HL-60 (cell line): ENCODE measurements at places on chromosomes 7 and 10.
A peak's percentile ranks its signal among the peaks of the same experiment; 100 is the strongest.

- DNase-seq: no peak
Observed at GRCh38 chr7:122132341-122132740, 11.7 kb downstream of the AASS start.

DNA sequence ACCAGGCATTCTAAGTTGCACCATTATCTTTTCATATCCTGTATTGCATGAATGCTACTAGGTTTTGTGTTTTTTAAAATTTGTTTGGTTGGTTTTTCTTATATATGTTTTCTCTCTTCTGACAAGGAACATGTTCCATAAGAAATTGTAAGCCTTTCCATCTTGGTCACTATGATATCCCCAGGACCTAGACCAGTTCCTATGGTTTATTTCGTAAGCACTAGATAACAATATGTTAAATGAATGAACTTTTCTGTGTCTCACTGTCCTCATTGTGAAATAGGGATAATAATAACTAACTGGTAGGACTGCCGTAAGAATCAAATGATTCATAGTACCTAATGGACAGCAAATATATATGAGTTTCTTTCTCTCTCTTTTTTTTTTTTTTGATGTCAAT lies 146.3 kb downstream of the SEMA3E start:
- DNase-seq: no peak

DNA sequence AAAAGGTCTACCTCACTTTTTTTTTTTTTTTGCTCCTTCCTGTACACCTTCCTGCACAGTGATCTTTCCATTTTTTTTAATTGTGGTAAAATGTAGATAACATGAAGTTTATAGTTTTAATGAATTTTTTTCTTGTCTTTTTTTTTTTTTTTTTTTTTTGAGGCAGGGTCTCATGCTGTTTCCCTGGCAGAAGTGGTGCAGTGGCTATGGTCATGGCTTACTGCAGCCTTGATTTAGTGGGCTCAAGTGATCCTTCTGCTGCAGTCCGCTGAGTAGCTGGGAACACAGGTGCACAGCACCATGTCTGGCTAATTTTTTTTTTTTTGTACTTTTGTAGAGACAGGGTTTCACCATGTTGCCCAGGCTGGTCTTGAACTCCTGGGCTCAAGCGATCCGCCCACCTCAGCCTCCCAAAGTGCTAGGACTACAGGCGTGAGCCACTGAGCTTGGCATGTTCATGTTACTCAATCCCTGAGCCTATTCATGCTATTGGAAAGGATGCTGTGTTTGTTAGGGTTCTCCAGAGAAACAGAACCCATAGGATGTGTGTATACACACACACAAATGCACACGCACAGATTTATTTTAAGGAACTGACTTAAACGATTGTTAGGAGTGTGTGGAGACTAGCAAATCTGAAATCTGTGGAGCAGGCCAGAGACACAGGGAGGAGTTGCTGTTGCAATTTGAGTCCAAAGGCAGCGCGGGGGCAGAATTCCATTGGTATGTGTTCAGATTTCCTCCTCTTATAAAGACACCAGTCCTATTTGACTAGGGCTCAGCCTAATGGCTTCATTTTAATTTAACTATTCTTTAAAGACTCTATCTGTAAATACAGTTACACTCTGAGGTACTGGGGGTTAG lies 29.1 kb downstream of the GALNT11 start:
- no peak for DNase-seq

GRCh38 chr10:5766189-5766588 lies 47.0 kb downstream of the GDI2 start:
- DNase-seq: no peak

DNA sequence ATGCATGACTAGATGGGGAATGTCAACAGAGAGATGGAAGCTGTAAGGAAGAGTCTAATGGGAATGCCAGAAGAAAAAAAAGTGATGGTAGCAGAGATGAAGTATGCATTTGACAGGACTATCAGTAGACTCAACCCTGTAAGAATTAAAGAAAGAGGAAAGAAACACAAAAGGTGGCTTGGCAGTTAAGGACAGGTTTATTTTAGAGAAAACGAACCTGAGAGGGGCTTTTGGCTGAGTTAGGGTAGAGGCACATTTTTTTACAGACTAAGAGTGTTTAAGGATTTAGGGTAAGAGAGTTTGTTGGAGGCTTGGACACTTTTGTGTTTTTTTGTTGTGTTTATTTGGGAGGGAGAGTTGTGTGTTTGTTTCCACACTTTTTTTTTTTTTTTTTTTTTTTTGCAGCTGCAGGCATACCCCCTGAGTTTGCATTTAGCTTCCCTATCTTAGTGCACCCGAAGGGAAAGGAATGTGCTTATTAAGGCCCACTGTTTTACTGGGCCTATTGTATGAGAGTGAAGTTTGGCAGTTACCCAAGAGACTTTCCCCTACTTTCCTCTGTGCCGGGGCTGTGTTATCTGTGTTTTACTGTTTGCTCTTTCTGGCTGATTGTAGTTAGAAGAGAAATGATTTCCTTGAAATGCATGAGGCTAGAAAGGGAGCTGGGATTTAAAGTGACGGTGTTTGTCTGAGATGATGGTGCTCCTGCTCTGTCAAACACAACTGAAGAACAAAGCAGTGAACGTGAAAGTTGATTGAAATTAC lies 32.0 kb downstream of the NPVF start:
- DNase-seq: no peak

GRCh38 chr7:5429857-5430611 lies 6.4 kb upstream of the TNRC18 start:
- no peak for DNase-seq

DNA sequence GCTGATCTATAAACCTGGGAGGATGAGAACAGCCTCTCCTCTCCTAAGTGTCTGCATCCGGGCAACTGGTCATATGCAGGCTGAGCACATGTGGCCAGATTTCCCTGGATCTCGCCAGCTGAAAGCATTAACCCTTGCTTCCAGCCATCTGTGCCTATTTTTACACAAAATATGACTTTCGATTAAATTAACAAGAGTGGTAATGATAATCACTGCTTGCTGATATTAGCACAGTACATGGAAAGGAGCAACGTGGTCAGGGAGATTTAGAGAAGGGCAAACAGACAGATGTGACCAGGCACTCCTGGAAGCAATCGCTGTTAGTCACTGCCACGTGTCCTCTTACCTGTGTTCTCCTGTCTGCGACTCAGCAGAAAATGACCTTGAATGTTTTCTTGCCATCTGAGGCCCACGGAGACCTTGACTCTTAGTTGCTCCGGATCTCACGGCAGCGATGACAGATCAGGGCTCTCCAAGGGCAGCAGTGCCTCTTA lies 59.5 kb upstream of the NPTX2 start:
- DNase-seq: no peak

- no peak for DNase-seq
Observed at GRCh38 chr7:71015252-71015900, 116.6 kb upstream of the GALNT17 start.

GRCh38 chr7:87628780-87629569 lies 777 bp downstream of the RUNDC3B start:
- DNase-seq: no peak

DNA sequence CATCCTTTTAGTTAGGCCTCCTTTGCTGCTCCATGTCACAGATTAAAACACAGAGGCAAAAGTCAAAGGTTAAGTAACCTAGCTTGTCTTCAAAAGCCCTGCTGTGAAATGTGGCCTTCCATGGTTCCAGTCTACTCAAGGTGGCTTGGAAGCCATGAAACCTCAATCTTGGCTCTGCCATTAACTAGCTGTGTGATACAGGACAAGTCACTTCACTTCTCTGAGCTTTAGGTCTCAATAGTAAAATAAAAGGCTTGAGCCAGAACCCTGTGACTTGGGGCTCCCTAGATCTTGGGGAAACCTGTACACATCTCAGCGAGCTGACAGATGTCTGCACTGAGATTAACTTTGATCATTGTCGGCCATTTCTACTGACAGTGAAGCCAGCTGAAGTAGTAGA lies 48.0 kb upstream of the KMT2E start:
- DNase-seq: no peak

DNA sequence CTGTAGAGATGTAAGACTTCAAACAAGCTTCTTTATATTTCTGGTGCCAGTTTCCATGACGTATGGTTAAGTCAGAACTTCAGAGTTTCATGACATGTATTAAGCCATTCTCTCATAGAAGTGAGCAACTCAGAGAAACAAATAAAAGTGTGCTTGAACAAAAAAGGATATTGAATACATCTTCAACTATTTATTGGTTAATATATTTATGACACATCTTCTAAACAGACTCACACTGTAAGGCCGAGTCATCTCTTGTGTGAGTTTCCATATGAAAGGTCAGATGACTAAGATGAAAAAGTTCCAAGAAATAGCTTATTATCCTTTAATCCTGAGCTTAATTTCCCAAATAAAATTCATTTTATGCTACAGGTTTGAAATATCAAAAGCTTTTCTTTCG lies 105.5 kb upstream of the CSTF2T start:
- no peak for DNase-seq

- no peak for DNase-seq
Observed at GRCh38 chr7:80766724-80767123, 128.3 kb downstream of the CD36 start.

- DNase-seq: no peak
Observed at GRCh38 chr7:131076032-131076431, 251.6 kb upstream of the MKLN1 start.

- DNase-seq: no peak
Observed at GRCh38 chr10:33573606-33574005, 239.1 kb upstream of the NRP1 start.

- no peak for DNase-seq
Observed at GRCh38 chr10:114664127-114664526, 6.1 kb upstream of the ABLIM1 start.

DNA sequence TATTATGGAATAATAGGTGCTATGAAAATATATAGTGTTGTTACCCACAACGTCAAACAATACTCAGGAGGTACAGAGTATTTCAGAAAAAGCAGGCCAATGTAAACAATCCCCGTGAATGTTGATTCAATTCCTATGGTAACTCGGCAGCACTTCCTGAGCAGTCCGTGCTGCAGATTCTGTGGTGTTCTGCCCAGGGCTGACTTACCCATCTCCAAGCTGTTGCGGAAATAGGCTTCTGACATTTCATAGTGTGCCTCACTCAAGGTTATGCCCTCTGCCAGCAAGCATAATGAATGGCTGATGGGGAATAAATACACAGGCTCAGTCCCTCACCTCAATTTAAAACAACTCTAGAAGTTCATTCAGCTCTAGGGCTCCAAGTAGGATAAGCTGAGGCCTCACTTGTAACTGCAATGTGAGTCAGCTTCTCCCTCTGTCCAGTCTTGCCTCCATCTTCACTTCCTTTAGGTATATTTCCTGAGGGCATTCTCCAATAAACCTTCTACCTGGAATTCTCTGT lies 177.6 kb downstream of the GNAI1 start:
- no peak for DNase-seq

DNA sequence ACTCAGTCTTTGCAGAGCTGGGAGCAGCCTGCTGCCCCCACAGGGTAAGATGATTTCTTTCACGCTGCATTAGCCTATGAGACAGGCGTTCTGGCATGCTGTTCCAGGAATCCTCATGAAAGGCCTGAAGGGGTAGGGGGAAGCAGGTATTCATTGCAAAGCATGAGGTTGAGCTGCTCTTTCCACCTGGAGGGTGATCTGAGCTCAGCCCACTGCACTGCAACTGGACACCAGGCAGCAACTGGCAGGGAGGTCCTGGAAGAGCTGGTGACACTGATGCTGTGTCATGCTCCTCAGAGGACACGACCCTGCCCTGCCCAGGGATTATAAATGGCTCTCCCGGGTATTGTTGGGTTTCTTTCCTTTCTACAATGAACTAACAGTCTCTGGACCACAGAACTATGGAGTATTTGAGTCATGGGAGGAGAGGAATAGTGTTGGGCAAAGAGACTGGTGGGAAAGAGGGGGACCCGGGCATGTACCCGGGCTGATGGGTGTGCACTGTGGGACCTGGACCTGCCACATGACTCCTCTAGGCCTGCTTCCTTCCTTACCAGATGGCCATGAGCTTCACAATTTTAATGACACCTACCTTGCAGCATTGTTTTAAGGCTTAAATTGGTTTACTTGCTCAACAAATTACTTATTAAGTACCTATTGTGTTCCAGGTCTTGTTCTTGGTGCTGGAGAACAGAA lies 24.3 kb downstream of the SLC25A28 start:
- no peak for DNase-seq

GRCh38 chr10:114615600-114616007 lies 42.5 kb downstream of the ABLIM1 start:
- DNase-seq: no peak

DNA sequence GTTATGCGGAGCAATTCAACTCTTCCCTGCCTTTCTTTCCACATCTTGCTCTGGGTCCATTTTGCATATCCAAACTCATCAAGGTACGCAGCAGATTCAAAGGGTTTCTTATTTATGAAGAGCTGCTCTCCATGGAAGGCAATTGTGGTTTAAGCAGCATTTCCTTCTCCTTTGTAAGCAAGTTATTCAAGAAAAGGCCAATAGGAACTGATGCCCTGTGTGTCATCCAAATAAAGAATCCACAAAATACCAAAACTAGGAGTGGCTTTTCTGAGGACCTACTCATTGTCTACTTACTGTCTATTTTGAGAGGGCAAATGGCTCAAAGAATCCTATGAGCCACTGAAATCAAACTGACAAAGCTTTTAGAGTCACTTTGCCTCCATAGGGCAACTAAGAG lies 253.1 kb downstream of the PTEN start:
- peak; percentile 20 for DNase-seq

GRCh38 chr7:3197567-3198213 lies 103.4 kb upstream of the SDK1 start:
- DNase-seq: no peak

GRCh38 chr7:47480576-47481538 lies 101.1 kb downstream of the TNS3 start:
- DNase-seq: no peak

DNA sequence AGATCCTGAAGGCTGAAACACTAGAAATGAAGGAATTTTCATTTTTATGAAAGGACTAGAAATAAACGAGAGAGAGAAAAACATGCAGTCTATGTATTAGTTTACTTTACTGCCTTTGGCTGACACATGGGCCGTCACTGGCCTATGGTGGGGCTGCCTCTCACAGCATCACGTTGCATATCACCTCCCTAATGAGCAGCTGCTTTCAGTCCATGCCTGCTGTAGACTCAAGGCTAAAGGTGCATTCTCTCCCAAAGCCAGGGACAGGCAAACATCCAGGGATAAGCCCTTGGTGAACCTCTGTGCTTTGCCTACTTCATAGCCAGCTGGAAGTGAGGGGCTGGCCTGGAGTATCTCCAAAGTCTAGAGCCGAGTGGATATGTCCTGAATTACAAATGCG lies 359.4 kb downstream of the GPAM start:
- no peak for DNase-seq

GRCh38 chr10:112367516-112367915 lies 6.4 kb upstream of the ACSL5 start:
- no peak for DNase-seq

- no peak for DNase-seq
Observed at GRCh38 chr7:154332811-154333580, 280.8 kb downstream of the DPP6 start.

GRCh38 chr7:2157473-2158279 lies 75.1 kb downstream of the MAD1L1 start:
- DNase-seq: no peak

DNA sequence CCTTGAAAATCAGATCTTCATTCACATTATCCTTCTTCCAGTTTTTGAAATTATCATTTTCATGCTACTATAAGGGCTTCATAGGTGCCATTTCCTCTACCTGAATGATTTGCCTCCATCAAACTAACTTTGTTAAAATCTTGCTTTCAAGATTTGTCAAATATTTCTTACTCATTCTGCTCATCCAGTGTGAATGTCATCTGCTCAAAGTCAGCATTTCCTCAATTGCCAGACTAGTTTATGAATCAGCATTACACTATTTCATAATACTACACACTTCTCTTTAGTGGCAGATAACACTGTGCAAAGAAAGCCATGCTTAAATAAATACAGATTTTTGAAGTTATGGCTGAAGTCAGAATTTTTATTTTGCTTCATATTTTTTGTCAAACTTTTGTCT lies 21.3 kb upstream of the LIPF start:
- DNase-seq: peak; percentile 23

GRCh38 chr10:124975977-124976514 lies 34.1 kb downstream of the ZRANB1 start:
- no peak for DNase-seq
